ENCODE measurements at places on chromosomes 5 and 9.

DNA sequence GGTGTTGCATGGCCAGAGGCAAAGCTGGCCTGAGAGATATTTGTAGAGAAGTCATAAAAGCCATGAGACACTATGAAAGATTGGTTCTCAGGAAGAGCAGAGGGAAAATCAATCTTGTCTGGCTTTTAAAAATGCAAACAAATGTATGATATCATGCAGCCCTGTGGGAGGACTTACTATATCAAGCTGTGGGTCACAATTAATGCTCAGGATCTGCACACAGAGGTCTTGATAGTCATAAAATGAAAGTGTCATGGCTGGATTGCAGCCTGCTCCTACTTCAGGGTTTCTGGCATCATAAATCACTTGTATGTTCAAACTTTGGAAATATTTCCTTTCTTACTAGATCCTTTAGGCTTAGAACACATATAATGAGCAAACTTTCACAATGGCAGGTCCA lies 151.5 kb downstream of the SEMA6A start:
- no peak for DNase-seq

DNA sequence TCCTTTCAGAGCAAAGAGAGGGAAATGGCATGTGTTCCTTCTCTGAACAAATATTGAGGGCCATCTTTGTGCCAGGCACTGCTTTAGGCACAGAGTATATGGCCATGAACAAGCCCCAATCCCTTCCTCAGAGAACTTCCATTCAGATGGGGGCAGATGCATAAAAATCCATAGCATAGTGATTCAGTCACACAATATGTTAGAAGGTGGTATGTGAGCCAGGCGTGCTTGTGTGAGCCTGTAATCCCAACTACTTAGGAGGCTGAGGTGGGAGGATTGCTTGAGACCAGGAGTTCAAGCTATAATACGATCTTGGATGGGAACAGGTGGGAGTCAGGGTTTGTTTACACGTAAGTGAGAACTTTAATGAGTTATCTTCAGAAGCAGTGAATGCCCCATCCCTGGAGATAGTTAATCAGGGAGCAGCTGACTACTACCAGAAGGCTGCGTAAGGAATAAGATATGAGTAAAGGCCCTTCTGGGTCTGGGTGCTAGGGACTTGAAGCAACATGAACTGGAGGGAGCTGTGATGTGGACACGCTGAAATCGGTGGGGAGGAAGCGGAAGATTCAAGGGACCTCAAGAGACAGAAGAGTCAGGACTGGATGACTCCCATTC lies 27.1 kb downstream of the NANS start:
- DNase-seq, result no peak

DNA sequence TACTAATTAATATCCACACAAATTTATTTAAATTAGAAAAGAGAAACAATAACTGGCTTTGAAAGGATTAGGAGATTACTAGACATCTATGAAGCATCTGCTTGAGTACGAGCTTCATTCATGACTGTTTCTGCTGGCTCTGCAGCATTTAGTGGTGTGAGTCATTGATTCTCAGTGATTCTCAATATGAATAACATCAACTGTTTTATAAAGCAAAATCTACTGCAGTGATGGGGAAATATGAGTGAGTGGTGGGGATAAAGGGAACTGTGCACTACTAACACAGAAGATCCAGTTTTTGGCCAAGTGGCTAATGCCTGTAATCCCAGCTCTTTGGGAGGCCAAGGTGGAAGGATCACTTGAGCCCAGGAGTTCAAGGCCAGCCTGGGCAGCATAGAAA lies 8.4 kb downstream of the FNBP1 start:
- no peak for DNase-seq

GRCh38 chr5:53008751-53009150 lies 19.6 kb downstream of the ITGA2 start:
- no peak for DNase-seq

- DNase-seq, result no peak
These were observed 13.5 kb upstream of the FAM120A start for GRCh38 chr9:93437996-93438395.

- DNase-seq, result no peak
These were observed 11.2 kb downstream of the SLC22A5 start for GRCh38 chr5:132380741-132381140.

DNA sequence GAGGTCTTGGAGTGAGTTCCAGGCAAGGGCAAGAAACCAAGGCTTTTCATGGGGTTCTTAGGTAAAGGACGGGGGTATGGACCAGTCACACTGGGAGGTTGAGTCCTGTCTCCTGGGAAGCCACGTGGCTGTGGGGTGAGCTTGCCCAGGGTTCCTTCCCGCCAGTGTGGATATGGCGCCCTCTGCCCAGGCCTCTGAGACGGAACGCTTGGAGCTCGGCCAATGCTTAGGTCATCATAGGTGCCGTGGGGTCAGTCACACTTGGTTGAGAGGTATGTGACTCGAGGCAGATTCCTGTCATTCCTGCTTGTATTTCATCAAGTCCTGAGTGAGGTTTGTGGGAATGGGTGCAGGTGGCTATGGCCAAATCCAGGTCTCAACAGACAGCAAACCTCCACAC lies 46.2 kb downstream of the TENT4A start:
- DNase-seq, result no peak

DNA sequence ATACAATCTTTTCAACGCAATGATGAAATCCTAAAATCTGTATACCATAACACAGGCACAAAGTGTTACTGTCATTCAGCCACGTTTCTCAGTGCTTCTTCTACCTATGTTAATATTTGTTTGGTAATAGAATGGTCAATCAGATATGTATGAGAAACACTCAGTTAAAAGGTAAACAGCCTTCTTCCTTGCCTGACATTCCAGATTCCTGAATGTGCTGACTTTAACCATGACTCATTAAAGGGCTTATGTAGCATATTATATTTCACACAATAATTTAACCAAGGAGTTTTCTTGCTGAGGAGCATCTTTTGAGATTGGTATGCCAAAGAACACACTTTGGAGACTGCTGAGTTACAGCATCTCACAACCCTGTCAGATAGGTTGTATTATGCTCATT lies 187.6 kb downstream of the CETN3 start:
- DNase-seq, result no peak

DNA sequence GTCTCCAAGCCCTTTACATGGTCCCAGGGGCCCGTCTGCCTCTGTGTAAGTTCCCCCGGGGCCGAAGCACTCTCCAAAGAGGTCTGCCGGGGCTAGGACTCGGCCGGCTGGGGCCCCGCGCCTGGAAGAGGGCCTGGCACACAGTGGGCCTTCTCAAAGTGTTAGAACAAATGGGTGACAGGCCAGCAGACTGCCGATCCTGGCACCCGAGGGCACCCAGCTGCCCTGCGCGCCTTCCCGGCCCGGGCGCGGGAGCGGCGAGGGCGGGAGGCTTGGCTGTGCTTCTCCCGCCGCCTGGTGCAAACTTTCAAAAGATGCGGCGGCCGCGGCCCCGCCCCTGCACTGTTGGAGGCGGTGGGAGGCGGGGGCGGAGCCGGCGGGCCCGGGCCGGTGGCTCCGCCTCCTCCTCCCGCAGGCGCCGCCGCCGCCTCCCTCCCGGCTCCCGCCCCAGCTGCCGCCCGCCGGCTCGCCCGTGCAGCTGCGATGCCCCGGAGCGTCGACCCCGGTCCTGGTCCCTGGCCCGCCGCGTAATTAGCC lies at the start of gene NEURL1B:
Gene NEURL1B, plus strand, starts transcription at position 442 of the 537 bp plus-strand sequence. CDS start 144 bp downstream, outside the sequence.
- DNase-seq, result peak; percentile 23

DNA sequence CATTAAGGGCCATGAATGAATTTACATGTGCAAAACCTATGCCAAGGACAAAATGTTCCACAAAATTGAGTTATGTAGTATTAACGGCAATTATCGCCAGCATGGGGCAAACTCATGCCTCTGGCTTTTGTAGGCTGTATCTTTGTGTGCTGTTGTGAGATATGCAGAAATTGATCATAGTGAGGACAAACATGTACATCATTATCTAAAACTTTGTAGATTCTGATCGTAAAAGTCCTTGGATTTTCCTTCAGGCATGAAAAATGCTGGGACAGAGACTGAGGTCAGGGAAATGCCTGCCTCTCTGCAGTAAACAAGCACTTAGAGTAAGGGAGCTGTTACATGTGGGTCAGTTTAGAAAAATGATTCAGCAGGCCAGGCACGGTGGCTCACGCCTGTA lies 5.9 kb upstream of the TXNDC8 start:
- DNase-seq, result no peak

- no peak for DNase-seq
These were observed 8.2 kb downstream of the TNIP1 start for GRCh38 chr5:151072630-151073025.

- DNase-seq, result no peak
These were observed 132.7 kb upstream of the DMRT1 start for GRCh38 chr9:708551-709432.

- no peak for DNase-seq
These were observed 98.3 kb downstream of the NFIB start for GRCh38 chr9:14215614-14216013.

GRCh38 chr5:180817893-180818674 lies 15.5 kb upstream of the MGAT1 start:
- no peak for DNase-seq

GRCh38 chr5:7456206-7456605 lies 60.3 kb downstream of the ADCY2 start:
- no peak for DNase-seq

GRCh38 chr5:97627272-97627671 lies 444.2 kb upstream of the RIOK2 start:
- DNase-seq, result no peak

DNA sequence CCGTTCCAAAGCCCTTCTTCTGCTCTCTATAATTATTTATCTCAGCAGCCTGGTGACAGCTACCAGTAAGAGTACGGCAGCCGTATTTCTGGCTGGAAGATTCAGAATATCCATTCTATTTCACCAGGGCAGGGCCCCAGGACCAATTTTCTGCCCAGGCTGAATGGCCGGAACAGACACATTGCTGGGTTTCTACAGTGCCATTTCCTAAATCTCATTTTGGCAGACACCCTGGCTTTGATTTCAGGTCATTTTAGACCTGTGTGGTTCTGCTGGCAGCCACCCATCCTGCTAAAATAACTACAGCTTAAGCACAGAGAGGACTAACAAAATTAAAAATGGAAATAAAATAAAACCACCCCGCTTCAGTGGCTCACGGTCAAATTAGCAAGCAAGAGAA lies 95.0 kb downstream of the CRB2 start:
- DNase-seq, result no peak

DNA sequence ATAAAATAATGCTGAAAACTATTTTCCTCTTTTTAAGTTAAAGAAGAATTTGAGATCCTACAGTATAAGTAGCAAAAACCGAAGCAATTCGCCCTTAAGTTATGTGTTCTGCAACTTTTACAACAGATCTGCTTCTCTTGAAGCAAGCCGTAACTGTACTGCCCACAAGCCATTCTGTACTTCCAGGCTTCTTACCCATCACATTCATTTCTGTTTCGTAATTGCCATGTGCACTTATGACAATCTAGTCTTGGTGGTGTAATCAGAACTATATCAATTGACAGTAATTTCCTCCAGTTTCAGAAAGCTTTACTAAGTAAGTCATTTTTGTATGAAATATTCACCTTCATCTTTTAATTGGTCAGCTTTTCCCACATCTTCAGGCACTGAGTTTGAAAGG lies 13.8 kb downstream of the SGTB start:
- no peak for DNase-seq
